ENCODE measurements at places on chromosomes 3 and 15.

GRCh38 chr3:127000761-127001160 is 17.8 kb downstream of the PLXNA1 start:
- DNase-seq, result no peak

- no peak for DNase-seq
Measured at GRCh38 chr3:106063909-106064308, 195.1 kb upstream of the CBLB start.

DNA sequence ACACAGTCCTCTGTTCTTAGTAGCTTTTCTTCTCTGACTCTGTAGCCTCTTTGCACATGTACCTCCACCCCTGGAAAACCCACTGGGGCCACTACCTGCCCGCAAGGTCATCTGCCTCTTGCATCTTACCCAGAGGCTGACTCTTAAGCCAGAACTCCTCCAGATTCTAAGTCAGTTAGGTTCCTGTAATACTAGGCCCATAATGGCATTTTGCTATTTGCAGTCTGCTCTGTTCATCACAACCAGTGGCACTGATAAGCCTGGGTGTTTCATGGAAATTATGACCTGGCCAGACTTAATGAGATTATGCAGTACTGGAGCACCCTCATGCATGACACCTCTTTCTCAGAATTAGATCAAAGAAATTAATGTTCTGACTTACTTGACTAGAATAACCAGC is 31.7 kb upstream of the ATG7 start:
- DNase-seq, result peak; percentile 9

GRCh38 chr15:100703671-100704070 is 101.3 kb downstream of the ASB7 start:
- DNase-seq, result no peak

DNA sequence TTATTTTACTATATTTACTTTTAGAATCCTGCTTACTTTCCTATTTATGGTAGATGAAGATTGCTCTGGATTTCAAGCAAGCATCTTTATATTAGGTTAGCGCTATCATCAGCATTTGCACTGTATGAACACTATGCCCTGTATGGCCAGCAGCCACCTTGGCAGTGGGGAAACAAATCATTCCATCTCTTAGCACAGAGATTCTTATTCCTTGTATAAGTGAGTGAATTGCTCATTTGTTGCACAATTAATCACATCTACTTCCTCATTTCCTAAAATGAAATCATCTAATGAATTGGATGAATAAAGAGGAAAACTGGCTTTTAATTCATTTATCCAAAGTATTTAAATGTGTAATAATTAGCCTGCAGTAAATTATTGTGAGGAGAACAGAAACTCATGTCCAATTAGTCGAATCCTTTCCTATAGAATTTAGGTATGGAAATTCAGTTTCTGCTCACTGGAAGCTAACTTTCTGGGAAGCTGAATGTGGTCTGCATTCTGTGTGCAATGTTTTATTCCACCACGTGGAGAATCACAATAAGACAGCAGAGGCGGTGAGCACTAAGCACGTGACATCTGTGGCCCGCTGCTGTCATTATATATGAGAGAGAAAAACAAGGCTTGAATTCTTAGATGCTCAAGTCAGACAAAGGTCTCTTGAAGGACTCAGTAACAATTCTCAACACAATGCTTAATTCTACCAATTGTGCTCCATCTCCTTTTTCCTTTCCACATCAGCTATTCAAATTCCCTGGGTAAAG is 93.4 kb downstream of the PEX5L start:
- DNase-seq, result no peak

DNA sequence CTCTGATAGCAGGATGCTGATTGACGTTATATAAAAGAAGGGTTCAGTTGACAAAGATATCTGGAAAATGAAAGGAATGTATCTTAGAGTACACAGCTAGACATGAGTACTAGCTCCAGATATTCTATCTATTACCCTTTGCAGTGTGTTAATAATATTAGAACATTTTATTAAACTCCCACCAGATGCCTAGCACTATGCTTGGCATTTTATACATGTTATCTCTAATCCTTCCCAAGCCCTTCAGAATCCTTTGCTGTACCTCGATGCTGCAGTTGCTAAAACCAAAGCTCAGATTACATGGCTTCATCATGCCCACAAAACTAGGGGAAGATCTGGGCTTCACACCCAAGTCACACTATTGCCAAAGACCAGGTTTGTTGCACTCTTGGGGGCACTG is 350.1 kb upstream of the AZI2 start:
- DNase-seq, result no peak

- no peak for DNase-seq
Measured at GRCh38 chr3:95351158-95351557, 1288.3 kb downstream of the NSUN3 start.

DNA sequence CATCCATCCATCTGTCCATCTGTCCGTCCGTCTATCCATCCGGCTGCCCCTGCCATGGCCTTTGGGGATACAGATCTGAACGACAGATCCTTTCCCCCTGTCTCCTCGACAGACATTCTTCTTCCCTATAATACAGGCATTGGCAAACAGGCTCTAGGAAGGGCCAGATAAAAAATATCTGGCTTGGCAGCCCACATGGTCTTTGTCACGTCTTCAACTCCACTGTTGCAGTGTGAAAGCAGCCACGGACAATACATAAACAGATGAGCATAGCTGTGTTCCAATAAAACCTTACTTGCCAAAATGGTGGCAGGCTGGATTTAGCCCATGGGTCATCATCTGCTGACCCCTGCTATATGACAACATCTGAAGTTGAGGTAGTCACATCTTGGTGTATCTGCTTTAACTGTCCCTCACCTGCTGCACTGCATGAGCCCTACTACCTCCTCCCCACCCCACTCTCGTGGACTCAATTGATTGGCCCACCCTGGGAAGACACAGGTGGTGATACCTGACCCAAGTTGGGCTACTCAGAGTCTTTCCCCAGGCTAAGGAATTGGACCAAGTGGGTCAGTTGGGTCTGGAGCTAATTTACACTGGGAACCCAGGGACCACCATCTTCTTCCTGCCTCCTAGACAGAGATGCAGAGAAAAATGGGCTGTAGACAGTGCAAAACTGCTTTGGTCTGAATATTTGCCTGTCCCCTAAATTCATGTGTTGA is 128.4 kb upstream of the SMAD3 start:
- DNase-seq, result no peak

- no peak for DNase-seq
Measured at GRCh38 chr3:12483410-12483809, 870 bp upstream of the TSEN2 start.

GRCh38 chr15:74630284-74631086 is 14.8 kb downstream of the CLK3 start:
- no peak for DNase-seq

DNA sequence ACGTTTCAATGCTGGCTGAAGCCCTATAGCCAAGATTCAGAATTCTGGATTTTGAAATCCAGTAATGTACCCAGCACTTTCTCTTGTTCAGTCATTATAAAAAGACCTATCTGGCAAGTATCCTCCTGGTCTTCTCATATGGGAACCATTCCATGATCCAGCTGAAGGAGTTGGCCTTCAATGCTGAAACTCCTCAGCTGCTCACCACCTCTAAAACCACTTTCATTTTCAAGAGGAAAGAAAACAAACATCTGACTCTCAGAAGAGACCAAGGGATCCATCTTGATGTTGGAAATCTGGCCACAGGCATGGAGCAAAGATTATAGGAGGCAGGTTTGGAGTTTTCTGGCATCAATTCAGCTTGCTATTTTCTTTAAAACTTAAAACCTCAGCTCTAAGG is 235.4 kb downstream of the FMN1 start:
- no peak for DNase-seq

GRCh38 chr3:188949996-188950395 is 221.8 kb upstream of the TPRG1 start:
- no peak for DNase-seq

GRCh38 chr3:146431240-146431639 is 38.1 kb downstream of the PLSCR2 start:
- no peak for DNase-seq

GRCh38 chr15:68650901-68651709 is 72.3 kb downstream of the CORO2B start:
- peak; percentile 9 for DNase-seq

DNA sequence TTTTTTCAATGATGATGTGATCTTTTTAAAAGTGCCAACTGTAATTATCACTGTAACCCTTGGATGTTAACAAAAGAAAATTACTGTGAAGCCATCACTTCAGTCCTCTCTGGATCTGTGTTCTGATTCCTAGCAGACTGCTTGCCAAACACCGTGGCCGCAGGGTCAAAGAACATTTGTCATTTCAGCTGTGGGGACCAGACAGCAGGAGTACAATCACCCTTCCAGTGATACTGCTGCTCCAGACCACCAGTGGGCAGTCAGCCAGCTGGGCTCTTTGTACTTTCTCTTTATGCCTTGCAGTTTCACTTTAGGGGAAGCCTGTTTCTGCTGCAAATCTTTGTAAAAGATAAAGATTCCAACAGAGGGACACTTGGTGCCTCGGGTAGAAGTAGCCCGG is 770.0 kb downstream of the GRM7 start:
- DNase-seq, result no peak

DNA sequence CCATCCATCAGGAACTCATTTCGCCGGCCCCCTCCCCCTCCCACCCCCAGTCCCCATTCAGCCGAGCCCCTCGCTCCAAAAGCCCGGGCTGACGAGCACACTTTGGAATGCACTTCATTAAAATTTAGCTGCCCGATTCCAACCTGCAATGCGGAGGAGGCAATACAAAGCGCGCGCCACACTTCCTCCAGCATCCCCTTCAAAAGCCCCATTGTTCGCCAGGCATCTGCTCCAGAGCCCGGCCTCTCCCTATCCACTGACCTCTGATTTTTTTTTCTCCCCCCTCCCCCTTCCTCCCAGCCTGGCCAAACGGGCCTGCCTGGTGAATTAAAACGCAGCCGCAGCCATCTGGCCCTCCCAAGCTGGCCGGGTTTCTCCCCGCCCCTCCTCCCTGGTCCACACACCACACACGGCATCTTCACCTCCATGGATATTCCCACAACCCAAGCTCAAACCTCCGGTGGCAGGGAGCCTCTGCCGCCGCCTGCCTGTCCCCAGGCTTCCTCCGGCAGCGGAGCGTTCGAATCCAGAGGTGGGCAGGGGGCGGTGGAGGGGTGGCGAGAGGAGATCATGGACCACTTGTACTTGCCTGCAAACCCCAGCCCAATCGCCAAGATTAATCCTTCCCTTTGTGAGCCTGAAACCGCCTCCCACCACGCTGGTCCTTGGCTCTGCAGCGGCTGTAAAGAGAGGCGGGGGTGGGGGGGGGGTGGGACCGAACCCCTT is 441.3 kb downstream of the MAGI1 start:
- DNase-seq, result no peak

GRCh38 chr3:150727653-150728502 is 24.2 kb upstream of the ERICH6 start:
- DNase-seq, result no peak

- no peak for DNase-seq
Measured at GRCh38 chr3:28134792-28135375, 106.5 kb upstream of the CMC1 start.

GRCh38 chr3:70829092-70829491 is 516.7 kb upstream of the MDFIC2 start:
- no peak for DNase-seq

- DNase-seq, result no peak
Measured at GRCh38 chr15:101063891-101064794, 145.0 kb downstream of the LRRK1 start.

GRCh38 chr3:177580437-177580836 is 383.2 kb upstream of the TBL1XR1 start:
- no peak for DNase-seq

DNA sequence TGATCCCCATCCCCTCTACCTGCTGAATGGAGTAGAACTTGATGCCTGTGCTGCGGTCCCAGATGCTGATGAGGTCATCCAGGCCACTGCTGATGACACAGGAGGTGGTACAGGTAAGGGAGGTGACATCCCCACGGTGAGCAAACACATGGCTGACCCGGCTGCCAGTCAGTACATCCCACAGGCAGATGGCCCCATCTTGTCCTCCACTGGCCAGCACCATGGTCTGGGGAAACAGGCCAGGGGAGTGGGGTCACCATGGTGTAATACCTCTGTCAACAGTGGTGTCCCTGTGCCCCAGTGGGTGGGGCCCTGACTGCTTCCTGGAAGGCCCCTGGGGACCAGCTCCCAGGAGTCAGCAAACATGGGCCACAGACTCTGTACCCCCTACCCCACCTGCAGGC is 33.3 kb downstream of the PTPN23 start:
- no peak for DNase-seq

GRCh38 chr15:87498560-87498959 is 758.0 kb downstream of the NTRK3 start:
- no peak for DNase-seq

DNA sequence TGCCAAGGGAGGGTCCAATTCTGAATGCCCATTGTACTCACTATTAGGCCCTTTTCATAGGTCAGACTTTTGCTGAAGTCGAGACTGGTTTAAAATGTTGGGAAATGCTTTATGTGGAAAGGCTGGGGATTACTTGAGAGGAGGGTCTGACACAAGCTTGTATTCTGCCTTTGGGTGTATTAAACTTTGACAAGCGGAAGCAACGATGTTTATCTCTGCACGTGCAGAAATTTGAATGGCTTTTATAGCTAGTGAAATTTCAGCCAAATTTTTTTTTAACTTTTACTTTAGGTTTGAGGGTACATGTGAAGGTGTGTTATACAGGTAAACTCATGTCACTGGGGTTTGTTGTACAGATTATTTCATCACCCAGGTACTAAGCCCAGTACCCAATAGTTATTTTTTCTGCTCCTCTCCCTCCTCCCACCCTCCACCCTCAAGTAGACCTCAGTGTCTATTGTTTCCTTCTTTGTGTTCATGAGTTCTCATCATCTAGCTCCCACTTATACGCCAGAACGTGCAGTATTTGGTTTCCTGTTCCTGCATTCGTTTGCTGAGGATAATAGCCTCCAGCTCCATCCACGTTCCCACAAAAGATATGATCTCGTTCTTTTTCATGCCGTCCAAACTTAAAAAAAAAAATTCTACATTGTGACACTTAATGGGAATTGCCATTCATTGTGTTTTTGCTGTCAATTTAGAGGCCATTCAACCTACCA is 223.0 kb upstream of the BHLHE40 start:
- DNase-seq, result no peak

DNA sequence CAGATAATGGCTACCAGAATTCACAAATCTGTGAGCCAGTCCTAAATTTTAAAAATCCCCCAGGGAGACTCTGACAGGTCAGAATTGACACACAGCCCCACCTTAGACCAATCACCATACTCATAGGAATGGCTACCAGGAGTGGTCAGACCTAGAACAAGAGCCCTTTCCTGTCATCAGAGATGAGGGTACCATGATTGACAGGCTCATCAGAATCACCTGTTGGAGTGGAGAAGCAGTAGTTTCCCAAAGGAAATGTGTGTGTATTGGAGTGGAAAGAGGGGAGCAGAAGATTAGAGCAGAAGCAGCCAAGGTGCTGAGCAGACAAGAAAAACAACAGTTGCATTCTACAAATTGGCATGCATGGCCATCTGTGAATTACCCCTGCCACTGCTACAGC is 27.0 kb upstream of the SSR3 start:
- DNase-seq, result no peak

Measured in CD4-positive, CD25-positive, alpha-beta regulatory T cell (primary cell).